DMS79 treated with DMSO at 0.1 percent for 48 hours (cell line): ENCODE measurements at places on chromosomes 3 and 15.

GRCh38 chr3:150236316-150237082, 171.6 kb upstream of the TSC22D2 start:
- DNase-seq, result no peak

GRCh38 chr3:721086-721485, 371.7 kb upstream of the CNTN6 start:
- no peak for DNase-seq

DNA sequence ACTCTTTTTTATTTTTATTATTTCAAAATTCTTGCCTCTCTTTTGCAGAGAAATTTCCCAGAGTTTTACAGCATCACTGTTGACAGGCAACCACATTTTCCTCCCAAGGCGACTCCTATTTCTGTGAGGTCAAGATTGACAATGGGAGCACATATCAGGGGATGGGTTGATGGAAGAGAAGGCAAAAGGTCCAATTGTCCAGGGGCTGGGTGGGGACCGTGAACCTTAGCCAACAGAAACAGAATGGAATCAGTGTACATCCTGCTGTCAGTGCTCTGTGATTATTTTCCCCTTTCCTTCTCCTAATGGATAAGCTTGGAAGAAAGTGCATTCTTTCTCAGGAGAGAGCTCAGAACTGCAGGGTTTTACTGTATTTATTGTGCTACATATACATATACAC, 42.4 kb downstream of the CNTN6 start:
- no peak for DNase-seq

GRCh38 chr15:29818141-29818540, 4.1 kb downstream of the TJP1 start:
- no peak for DNase-seq

DNA sequence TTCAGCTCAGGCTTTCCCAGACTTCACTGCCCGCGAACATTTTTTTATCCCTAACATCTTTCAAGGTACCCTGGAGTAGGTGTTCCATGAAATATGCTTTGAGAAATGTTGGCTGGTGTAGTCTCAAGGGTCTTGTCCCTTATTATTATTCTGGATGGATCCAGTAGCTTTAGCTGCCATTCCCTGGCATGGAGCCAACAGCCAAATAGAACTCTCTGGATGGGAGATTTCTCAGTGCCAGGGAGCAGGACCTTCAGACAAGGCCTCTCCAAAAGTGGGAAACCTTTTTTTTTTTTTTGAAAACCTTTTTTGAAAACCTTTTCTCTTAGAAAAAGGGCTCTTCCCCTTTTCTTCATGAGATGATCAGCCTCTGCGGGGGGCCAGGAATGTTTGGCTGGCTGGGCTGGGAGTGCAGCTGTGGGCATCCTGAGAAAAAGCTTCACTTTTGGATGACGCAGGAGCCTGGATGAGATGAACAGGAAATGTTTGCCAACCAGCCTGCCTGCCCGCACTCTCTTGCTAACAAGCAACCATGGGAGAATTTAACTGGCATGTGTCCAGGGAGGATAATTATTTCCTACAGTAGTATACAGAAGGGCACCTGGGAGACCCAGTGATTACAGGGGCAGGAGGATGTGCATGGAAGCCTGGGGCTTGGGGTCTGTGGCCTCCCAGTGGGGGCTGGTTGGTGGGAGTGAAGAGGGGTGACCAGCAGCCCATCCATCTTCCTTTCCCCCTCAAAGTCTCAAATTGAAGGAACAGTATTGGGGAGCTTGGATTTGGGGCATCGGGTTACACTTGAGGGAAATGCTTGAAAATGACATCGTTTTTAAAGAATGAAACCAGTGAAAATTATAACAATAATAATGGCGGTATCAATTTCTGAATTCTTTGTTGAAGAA, 109.1 kb upstream of the LRIG1 start:
- peak; percentile 29 for DNase-seq

DNA sequence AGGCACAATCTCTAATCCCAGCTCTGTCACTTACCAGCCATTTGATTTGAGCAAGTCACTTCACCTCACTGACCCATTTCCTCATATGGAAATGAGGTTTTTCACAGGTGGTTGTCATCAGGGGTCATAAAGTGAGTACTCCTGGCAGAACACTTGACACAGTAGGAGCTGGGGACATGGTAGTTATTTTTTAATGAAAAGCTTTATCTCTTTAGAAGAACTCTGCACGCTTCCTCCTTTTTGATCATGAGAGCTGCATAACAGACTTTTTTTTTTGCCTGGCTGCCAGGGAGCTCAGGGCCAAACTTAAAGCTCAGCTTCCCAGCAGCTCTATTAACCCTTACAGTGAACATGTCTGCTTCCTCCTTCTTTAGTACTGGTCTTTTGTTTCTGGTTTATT, 8.4 kb downstream of the VWA5B2 start:
- no peak for DNase-seq

DNA sequence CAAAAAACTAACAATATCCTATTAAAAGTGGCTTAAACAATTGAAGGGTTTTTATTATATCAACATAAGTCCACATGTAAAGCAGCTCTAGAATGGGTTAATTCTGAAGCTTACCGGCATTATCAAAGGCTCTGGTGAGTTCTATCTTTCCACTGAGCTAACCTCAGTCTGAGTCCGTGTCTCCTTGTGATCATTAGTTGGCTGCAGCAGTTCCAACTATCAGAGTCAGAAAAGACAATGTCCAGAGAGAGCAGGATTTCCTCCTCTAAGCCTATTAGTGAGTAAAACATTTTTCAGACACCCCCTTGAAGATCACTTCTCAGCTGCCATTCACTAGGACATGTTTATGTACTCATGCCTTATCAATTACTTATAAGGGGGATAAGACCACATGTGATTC, 49.9 kb downstream of the DHX36 start:
- no peak for DNase-seq

DNA sequence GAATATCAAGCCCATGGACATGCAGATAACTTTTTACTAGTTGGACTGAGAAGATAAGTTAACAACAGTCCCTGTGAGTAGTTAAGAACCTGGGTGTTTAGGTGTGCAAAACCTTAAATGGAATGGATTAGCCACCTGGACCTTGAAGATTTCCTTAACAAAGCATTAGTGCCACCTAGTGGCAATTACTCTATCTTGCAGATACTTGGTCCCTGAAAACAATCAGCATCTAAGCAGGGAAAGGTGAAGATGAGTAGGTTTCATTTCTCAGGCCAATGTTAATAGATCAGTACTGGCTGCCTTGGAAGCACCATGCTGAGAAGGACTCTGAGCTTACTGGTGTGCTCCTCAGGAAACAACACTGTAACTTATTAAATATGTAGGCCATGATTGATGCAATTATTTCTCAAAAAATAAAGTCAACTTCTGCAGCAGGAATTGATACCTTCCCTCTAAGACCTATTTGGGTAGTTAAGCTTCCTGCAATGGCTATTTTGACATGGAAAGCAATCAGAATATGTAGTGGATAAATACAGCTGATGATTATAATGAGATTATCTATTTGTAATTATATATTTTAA, 329.4 kb downstream of the TBC1D5 start:
- DNase-seq, result peak; percentile 18

- no peak for DNase-seq
These were observed 4.3 kb downstream of the TBC1D2B start for GRCh38 chr15:78073046-78073787.

DNA sequence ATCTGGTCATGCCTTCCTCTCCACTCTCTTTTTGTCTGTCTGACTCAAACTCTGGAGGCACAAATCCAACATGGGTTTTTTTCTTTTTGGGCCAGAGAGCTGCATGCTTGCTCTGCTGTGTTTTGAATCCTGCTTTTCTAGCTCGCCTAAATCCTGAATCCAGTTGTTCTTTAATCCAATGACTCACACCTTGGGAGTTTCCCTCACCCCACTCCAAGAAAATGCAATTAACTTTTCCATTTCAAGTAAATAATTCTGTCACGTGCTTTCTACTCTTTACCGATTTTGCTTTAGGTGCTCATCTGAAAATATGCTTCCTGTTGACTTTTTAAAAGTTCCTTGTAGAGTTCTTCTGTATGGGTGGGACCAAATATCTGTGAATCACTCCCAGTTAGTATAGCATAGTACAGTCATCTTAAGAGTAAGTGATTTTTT, 47.6 kb downstream of the SLMAP start:
- DNase-seq, result no peak

DNA sequence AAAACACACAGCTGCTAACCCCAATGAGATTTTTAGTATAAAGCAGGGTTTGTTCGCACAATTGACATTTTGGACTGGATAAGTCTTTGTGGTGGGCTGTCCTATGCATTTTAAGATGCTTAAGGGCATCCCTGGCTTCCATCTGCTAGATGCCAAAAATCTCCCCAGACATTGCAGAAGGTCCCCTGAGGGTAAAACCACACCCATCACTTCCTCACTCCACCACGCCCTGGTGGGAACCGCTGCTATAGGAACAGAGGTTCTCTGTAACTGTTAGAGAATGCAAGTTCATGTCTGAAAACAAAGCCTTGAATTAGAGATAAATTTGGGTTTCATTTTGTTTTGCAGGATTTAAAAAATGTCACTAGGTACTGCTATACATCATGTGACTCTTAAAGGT, 67.7 kb downstream of the ARHGEF26 start:
- DNase-seq, result no peak

- no peak for DNase-seq
These were observed 25.9 kb downstream of the CEMIP start for GRCh38 chr15:80804970-80805495.

- no peak for DNase-seq
These were observed 86.5 kb upstream of the MYZAP start for GRCh38 chr15:57505056-57505715.

DNA sequence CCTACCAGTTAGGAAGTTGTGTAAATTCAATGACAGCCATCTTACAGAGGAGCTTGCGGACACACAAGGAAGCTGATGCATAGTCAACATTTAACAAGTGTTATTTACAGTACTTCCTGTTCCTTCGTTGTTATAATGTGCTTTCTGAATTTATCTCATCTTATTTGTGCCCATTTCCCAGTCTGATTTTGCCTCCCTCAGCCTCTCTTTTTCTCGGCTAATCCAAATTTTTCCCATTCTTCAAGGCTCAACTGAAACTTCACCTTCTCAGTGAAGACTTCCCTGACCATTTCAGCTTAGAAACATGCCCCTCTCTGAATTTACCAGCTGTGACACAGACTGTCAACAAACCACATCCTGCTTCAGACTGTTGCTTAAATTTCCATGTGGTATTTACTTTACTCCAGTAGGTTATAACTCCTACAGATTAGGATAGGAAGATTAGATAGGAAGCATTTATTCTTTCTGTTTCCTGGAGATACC, 55.7 kb upstream of the CP start:
- no peak for DNase-seq

DNA sequence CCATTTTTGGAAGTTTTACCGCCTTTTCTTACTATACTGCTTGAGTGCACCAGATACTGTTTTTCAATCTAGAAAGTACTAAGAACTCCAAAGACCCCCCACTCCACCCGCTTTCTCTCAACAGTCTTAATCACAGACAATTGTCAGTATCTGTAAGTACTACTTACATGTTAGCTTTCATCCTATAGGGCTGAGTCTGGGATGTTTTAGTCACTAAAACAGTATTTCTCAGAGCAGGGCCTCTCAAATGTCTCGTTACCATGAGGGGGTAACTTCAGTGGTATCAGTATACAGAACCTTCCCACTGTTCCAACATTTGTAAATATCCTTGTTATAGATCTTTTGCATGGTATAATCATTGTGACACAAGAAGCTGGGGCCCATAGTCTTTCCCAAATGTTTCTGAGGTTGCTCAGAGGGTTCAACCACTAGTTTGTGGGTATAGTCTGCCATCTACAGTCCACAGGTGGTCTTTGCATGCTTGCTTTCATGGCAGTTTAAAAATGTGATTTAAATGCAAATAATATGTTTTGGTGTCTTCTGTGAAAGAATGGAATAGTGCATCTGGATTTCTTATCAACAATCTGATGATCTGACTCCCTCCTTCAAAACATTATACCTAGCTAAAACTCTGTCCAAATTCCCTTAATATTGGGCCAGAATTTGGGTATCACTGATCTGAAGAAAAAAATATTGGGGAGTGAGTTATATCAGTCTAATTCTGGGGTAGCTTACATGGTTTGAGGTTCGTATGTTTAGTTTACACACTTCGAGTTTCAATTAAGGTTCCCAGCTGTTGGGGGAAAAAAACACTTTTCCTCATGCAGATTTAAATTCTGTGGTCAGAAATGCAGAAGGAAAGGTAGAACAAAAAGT, 18.0 kb upstream of the DNAJC13 start:
- DNase-seq, result peak; percentile 33

- no peak for DNase-seq
These were observed 1.4 kb upstream of the ACP3 start for GRCh38 chr3:132315851-132316250.

- DNase-seq, result no peak
These were observed 164.8 kb downstream of the SYNPR start for GRCh38 chr3:63442918-63443317.

- no peak for DNase-seq
These were observed 18.9 kb downstream of the SCN5A start for GRCh38 chr3:38630606-38631005.

DNA sequence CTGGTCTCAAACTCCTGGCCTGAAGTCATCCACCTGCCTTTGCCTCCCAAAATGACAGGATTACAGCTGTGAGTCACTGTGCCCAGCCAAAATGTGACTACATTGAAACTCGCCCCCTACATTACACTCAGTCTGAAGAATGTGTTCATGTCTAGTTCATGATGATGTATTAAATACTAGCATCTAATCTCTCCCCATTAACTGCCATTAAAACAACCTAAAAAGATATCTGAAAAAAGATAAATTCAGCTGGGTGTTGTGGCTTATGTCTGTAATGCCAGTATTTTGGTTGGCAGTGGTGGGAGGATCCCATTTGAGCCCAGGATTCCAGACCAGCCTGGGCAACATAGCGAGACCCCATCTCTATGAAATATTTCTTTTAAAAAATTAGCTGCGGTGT, 159.4 kb downstream of the PCCB start:
- DNase-seq, result no peak

DNA sequence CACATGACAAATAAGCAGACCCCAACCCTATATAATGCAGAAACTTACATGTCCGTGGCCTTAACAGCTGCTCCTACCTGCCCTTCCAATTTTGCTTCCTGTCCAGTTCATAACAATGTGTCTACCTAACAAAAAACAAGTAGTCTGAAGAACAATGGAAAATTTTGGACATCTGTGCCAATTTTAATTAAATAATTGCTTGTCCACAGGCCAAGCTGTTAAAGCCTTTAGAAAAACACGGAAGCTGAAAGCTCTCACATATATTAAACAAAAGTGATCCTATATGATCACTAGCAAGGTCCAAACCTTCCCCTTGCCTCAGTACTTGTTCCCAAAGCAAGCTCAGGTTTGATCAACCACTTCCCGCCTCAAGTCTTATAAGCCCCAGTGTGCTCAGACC, 37.1 kb downstream of the MAGI1 start:
- DNase-seq, result no peak

DNA sequence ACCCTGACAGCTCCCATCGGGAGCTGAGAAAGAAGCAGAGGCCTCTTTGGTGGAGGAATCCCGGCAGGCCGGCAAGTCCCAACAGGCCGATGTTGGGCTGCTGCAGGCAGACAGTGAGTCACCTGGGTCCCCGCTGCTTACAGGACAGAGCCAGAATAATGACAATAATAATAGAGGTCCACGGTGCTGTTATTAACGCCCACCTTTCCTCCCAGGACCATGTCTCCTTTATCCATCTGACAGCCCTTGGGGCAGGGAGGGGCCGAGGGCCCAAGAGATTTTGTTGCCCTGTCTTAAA, 29.3 kb upstream of the MAGEF1 start:
- DNase-seq, result no peak

GRCh38 chr3:40366203-40367162, 20.5 kb upstream of the ENTPD3 start:
- no peak for DNase-seq
